KG1 (cell line): ENCODE measurements at places on chromosomes 12 and 14.

- DNase-seq, result no peak
Measured at GRCh38 chr12:64737539-64737938, 21.7 kb downstream of the GNS start.

GRCh38 chr14:93982230-93983007 lies 6.0 kb upstream of the ASB2 start:
- no peak for DNase-seq

DNA sequence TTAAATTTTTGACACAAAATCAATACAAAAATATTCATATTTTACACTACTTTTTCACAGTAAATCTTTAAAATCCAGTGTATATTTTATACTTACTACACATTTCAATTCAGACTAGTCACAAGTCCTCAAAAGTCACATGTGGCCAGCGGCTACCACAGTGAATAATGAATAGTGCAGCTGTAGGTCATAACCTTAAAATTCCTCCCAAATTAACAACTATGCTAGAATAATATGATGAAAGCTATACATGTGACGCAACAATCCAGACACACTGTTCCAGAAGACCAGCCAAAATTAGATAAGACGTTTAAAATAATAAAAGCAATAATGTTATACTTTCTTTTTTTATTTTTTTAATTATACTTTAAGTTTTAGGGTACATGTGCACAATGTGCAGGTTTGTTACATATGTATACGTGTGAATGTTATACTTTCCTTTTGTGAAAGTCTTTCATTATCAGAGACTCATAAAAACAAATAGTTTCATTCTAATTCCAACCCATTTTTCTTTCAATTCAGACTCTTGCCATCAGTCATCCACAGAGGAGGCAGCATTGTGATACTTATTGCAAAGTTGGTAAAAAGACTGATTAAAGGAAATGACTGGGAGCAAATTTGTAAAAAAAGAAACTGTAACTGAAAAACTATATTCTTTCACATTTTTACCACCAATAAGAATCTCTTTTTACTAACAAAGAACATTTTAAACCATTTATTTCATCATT lies 67.0 kb downstream of the C2CD5 start:
- DNase-seq, result no peak

GRCh38 chr12:16246264-16246663 lies 31.2 kb downstream of the SLC15A5 start:
- no peak for DNase-seq

DNA sequence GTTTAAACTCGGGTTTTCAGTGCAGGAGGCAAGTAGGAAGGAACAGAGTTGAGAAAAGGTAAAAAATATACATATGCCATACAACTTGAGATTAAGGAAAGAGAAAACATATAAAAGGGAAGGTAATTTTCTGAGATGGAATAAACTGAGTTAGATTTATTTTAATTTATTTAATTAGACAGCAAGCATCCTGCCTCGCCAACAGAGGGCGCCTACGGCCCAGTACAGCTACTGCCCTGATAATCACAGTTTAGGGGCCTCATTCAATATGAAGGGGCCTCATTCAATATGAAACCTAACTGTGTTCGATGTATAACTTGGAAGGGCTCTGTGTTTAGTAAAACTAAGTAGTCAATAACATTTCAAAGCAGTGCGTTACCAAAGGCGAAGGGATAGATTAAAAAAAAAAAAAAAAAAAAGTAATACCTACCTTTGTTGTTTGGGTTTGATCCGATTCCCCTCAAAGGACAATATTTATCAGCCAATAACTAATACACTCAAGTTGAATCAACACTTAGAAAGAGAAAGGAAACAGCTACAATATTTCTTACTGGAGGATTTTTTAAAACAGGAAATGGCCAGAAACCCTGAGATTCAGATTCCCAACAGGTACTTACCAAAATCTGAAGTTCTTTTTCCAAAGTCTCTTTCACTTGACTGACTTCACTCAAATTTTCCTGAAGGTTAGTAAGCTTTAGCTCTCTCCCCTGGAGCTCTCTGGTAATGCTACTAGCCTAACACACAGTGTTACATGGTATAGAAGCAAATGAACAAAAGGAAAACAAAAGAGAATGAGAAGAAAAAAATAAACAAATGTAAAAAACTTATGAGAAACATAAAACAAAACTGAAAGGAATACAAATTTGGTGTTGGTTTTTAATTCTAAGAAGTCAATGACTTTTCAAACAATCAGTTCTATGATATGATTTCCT lies 70.0 kb upstream of the VPS33A start:
- no peak for DNase-seq

GRCh38 chr12:59004456-59004855 lies 84.2 kb upstream of the LRIG3 start:
- DNase-seq, result no peak

GRCh38 chr12:109018296-109018695 lies 2.6 kb downstream of the SVOP start:
- DNase-seq, result no peak

DNA sequence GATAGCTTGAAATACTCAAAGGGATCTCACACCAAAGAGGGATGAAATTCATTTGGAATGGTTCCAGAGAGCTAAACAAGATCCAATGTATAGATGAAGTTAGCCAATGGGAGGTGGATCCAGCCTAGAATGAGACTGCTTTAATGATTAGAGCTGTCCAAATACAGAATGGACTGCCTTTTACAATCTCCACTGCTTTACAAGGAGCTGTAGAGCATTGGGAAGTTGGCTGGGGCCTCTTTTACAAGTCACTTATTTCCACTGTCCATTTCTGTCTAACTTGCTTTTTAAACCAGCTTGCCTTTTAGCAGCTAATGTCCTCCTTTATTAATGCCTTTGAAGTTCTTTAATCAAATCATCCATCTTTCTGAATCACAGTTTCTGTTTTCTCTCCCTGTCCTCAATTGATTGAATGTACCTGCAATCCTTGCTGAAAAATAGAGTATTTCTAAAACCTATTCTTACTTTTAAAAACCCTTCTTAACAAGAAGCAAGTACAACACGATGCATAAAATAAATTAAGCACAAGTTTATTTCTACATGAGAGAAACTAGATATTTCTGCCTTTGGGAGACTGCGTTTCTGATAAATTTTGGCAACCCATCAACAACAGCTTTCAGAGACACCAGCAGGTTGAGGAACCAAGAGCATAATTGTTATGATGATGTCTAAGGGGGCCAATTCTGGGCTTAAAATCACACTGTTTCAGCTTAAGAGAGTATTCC lies 3.4 kb upstream of the ATP2A2 start:
- no peak for DNase-seq

- DNase-seq, result no peak
Measured at GRCh38 chr14:75630695-75631452, 29.8 kb downstream of the ERG28 start.

DNA sequence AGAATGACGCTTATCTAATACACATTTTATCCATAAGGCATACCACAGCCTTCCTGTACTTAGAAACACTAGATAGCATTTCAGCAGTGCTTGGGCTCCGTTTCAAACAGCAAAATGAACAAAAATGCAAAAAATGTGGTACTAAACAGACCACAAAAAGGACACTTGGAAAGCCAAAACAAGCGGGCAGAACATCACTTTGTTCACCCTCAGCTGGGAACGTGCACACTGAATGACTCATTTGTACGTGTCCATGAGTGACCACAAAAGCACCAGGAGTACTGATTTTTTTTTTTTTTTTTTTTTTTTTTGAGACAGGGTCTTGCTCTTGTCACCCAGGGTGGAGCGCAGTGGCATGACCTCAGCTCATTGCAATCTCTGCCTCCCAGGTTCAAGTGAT lies 8.9 kb upstream of the FOXN3 start:
- no peak for DNase-seq

DNA sequence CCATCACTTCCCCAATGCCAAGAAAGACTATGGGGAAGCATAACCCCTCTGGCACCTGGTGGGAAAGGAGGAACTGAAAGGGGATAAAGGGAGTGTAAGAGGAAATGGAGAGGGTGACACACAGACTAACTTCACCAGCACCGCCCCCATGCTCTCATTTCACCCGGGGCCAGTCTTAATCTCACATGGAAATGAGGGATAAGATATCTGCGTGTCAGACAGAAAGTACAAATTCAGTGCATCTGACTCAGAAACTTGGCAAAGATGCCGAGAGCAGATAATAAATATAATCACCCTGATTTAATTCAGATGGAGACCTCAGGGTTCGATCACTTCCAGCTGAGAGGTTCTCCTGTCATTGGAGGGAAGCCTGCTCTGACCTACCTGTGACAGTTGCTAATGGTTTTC lies 191.6 kb downstream of the DUSP6 start:
- no peak for DNase-seq

GRCh38 chr14:99602054-99602787 lies 1.8 kb downstream of the CCDC85C start:
- no peak for DNase-seq

DNA sequence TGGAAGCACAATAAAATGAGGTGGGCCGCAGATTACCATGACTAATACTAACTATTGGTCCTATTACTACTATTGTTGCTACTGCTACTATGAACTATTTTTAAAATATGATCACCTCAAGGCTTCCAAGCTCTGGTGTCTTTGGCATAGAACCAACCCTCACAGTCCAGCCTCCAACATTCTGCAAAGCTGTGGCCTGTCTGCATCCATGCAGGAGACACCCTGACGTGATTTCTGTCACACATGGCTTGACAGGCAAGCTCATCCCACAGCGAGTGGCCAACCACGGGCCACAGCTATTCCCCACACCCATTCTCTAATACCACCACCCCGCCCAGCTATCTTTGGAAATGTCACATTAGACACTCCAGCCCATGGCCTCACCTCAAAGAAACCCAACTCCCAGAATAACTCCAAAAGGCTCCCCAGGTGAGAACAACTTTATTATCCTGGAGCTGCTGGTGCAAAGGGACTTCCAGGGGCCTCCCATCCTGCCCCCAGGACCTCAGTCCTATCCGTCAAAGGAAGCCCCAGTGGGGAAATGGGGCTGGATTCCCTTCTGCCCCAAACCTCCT lies 14.4 kb downstream of the ISCU start:
- no peak for DNase-seq

DNA sequence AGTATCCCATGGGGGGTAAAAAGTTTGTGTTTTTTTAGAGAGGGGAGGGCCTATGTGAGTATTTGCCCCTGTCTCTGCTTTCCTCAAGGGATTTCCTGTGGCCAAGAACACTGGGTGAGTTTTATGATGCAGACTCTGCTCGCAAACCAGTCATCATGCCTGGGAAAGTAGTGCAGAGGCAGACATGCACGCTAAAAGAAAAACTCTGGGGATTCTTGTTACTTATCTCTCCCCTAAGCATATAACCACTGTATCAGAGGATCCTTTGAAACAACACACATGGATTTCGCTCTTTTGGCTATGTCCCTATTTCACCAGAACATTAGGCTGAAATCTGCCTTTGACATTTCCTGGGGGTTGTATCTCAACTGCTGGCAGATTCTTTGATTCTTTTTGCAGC lies 1845.8 kb upstream of the SEL1L start:
- DNase-seq, result no peak

DNA sequence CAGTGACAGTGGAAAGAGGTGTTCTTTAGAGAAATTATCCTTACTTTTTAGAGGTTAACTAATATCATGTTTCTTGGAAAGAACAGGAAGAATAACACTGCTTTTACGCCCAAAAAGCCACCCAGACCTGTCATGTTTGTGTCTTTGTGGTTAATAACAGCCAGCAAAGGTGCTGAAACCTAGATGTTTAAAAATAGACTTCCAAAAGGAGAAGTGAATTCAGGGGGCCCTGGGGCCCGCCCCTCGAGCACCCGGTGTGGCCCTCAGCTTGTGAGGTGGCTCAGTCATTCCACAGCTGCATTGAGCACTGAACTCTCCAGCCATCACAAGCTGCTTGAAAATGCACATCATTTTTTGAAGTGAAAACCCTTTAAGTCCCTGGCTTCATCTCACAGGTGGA lies 20.8 kb upstream of the AMN start:
- peak; percentile 29 for DNase-seq

DNA sequence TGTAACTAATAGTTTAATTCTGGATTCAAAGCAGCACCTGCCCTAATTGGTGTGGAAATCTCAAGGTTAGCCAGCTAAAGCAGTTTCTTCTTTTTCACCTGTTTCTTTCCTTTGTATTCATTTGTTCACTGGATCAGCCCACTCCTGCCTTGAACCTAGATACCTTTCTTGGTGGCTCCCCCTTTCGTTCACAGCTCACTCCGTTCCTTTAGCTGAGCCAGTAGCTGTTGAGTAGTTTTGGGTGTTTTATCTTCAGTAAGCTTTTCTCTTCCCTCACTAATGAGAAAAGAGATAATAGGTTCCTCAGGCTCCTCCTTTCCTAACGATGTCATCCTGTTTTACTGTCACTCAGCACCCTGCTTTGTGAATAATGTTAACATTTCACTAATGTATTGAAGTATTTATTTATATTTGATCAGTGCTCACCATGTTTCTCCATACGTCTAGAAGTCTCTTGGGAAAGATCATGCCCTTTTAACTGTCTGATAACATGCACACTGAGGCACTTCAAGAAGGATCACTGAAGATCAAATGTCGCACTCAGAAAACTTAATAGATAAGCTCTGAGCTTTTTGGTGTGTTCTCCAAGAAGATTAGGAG lies 121.1 kb downstream of the TGFB3 start:
- DNase-seq, result no peak

DNA sequence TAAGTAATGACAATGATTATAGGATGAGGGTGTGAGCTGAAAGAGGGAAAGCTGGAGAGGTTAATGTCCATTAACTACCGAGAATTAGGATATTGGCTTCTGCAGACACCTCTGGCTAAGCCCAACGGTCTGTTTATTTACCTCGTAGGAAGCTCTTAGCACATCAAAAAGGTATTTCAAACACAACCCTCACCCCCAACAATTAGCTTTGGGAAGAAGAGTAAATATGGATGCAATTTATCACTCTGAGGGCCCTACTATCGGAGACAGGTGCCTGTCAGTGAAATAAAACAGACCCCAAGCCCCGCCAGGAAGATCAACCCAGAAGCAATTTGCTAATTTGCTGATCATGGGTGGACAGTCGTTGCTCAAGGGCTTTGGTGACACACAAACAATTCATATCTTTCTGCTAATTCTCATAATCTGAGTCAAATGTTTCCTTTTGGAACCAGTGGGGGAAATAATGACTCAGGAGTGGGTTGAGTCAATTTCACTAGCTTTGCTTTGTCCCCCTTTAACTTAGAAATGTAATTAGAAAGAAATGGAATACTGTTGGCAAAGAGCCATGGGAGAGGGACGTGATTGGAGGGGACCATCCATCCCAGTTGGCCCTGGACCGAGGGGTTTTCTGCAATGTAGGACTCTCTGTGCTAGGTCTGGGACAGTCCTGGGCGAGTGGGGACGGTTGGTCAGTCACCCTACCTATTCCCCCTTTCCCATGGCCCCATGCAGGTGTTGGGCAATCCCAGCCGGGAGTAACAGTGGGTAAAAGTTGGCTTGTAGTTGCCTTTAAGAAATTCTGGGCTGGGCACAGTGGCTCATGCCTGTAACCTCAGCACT lies 99.1 kb upstream of the MED13L start:
- DNase-seq, result no peak

- DNase-seq, result no peak
Measured at GRCh38 chr12:83389237-83389996, 702.7 kb downstream of the TMTC2 start.
